ENCODE measurements at places on chromosomes 12 and 14.

DNA sequence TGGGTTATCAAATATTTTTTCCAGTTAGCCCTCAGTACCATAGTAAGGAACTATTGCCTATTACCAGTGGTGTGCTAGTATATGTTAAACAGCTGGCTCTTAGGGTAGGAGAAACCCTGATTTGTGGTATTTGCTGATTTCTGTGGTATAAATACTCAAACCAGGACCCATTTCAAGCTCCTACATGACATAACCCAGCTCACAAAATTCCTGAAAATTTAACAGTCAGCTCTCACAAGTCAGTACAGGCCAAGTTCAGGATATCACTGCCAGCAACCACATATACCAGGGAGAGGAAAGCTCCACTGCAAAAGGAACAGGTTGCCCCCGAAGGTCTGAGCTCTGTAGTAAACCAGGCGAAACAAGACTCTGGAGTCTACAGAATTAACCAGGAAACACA, 315.3 kb downstream of the NOVA1 start:
- no peak for DNase-seq

- no peak for DNase-seq
Measured at GRCh38 chr14:56858422-56858821, 48.1 kb upstream of the OTX2 start.

DNA sequence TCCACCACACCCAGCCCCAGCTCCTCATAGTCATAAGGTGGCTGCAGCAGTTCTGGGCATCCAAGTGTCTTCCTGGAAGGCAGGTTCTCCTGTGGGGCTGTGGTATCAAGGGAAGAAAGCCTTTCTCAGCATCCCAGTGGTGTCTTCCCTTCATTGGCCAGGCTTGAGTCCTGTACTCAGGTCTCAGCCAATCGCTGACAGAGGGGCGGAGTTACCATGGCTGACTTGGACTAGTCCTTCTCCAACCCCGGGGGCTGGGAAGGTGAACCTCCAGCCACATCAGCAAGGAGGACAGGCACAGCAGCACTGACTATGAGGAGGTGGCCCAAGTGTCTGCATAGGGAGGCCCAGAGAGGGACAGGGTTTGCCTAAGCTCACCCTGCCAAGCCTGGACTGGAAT, 64.0 kb upstream of the SLC24A4 start:
- DNase-seq: no peak

DNA sequence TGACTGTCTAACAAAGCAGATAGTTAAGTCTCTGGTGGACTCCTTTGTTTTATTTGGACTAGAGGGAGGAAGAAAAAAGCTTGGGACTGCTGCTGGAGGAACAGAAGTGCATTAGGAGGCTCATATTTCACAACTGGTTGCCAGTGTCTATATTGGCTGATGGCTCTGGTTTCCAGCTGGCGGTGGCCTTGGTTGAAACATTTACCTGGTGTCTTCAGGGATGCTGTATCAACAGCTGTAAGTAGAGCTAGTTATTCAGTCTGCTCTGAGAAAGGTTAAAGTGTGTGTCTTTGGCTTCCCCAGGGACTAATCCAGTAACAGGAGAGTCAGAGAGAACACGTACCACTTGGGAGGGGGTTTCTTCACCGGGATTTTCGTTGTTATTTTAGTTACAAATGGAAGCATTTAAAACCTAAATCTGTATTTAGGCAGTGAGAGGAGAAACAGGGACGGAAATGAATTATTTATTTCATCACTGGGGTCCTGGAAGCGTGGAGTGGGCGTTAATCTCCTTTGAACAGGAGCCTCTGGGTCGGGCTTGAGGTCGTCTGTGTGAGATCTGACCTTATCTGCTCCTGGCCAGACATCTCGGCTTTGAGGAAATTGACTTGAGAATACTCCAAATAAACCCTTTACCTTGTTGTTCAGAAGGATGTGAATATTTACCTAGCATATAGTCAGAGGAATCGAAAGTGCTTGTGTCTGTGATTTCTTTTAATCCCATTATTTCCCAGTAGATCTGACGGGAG, 149.9 kb downstream of the NRXN3 start:
- DNase-seq: no peak

DNA sequence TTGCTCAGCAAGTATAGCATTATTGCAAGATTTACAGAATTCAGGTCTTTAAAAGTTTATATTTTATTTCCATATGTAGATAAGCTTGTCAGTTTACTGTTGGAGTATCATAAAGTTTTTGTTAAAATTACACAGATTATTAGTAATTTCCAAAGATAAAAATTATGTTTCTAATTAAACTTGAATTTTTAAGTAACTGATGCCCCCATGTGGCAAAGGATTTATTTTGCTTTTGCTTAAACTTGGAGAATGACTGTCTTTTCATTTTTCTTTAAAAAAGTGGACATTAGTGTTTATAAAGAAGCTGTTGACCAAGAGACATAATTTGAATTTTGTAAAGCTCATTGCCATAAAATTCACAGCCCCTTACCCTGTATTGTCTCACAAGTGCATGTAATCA, 45.8 kb downstream of the ETNK1 start:
- DNase-seq: no peak

GRCh38 chr14:73924337-73924736, 25.6 kb downstream of the FAM161B start:
- no peak for DNase-seq

- DNase-seq: no peak
Measured at GRCh38 chr14:21047378-21047781, 5.2 kb downstream of the RNASE7 start.

GRCh38 chr14:36989806-36990205, 182.6 kb downstream of the SLC25A21 start:
- DNase-seq: no peak

DNA sequence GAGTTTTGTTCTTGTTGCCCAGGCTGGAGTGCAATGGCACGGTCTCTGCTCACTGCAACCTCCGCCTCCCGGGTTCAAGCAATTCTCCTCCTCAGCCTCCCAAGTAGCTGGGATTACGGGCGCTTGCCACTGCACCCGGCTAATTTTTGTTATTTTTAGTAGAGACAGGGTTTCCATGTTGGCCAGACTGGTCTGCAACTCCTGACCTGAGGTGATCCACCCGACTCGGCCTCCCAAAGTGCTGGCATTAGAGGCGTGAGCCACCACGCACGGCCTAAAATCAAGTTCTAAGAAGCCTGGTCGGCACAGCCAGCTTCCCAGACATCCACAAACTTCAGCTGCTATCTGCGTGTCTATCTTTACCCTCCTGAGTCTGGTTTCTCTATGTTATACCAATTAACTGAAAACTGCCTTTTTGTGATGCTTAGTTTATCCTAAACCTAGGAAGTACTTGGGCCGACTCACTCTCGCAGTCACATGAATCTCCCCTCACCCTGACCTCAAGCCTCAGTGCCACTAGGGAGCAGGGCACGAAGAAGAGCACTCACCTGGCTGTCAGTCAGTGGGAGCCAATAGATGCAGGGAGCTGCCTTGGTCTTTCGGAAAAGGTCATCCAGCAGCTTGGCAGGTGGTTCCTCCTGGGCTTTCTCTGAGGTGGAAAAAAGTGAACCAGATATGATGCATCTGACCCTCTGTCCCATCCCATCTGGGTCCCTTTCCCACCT, 3.4 kb upstream of the CDH24 start:
- no peak for DNase-seq

- DNase-seq: no peak
Measured at GRCh38 chr14:70988452-70988851, 81.2 kb downstream of the PCNX1 start.

GRCh38 chr14:92549105-92549858, 35.7 kb downstream of the RIN3 start:
- DNase-seq: no peak

DNA sequence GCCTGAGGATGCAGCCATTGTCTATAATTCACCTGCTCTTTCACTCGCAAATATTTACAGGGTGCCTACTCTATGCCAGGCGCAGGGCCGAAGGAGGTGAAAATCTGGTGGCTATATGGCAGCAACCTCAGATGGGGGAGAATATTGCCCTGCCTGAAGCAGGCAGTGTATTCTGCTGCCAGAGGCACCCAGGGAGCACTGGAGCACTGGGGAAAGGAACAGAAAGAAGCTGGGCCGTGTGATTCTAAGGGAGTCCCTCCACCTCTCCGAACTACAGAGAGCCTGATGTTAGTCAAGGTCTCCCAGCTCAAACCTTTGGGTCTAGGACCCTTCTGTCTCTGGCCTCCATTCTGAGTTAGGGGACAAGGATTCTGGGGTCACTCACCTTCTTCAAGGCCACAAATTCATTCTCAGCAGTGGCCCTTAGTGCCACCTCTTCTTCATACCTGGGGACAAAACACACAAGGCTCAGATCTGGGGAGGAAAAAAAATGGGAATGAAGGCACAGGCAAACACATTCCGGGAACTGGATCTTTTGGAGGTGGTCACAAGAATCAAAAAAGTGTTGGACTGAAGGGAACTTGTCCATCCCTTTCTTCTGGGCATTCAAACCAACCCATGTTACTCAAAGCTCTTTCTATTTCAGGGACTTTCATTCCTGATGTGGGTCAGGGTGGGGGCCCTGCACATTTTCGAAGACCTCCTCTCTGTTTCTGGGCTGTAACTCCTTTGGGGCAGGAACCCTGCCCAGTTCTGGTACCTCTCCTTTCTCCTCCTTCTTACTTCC, 19.3 kb upstream of the KRT86 start:
- no peak for DNase-seq

- DNase-seq: no peak
Measured at GRCh38 chr12:96044017-96044942, 8.9 kb upstream of the LTA4H start.

DNA sequence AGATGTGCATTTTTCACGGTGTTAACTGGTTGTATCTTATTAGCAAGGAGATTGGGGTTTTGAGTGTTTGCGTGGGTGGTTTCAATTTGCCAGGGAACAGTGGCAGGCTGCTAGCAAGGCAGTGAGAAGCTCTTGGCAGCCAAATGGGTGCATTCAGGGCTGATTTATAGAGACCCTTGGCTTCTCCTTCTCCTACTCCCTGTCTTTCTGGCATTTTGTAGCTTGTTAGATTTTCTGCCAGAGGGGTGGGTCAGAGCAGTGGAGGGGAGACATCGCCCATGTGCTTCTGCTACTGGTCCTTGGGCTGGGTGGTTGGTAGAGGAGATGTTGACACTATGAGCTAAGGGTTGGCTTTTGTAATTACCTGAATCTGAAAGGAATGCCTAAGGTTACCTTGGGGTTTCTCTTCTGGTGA, 9.6 kb downstream of the CALM1 start:
- DNase-seq: no peak

GRCh38 chr12:51533799-51534198, 57.2 kb upstream of the SCN8A start:
- no peak for DNase-seq

DNA sequence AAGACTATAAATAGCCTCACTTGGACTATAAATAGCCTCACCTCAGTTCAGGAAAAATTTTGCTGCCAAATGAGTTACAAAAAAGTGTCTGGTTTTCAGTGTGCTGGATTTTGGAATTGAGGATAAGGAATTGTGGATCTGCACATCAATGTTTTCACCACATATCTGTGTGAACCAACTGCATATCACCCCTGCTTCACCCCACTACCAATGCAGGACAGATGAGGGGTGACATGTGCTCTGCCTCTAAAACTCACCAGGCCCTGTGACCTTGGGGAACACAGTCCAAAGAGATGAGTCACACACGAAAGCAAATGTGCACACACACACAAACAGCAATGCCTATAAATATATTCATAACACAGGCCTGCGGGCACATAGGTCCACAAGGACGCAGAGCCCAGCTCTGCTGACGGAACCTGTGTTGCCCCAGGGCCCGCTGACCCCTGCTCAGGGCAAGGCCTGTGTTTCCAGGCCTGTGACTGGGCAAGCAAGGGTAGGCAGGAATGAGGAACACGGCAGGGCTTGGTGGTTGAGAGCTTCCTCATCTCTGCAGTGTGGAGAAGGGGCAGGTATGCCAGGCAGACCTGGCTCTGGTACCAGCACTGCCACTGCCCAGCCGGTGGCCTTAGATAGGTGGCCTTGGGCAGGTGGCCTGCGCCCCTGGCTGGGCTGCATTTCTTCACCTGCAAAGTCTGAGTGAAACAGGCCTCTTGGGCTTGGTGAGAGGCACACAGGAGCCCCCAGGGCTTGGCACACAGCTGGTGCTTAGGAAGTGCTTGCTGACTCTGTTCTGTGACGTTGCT, 82.4 kb downstream of the ARL6IP4 start:
- DNase-seq: no peak

GRCh38 chr12:95227818-95228356, 10.3 kb downstream of the VEZT start:
- no peak for DNase-seq

GRCh38 chr12:96522690-96523089, 33.3 kb downstream of the CFAP54 start:
- no peak for DNase-seq

DNA sequence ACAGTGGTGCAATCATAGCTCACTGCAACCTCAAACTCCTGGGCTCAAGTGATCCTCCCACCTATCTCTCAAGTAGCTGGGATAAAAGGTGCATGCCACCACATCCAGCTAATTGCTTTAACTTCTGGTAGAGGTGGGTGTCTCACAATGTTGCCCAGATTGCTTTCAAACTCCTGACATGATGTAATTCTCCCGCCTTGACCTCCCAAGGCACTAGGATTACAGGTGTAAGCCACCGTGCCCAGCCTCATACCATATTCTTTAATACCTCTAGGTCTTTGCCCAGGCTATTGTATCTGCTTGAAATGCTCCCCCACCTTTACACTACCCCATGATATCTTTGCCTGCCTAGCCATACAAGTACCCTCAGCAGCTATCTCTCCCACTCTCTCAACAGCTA, 11.3 kb downstream of the R3HDM2 start:
- DNase-seq: no peak

DNA sequence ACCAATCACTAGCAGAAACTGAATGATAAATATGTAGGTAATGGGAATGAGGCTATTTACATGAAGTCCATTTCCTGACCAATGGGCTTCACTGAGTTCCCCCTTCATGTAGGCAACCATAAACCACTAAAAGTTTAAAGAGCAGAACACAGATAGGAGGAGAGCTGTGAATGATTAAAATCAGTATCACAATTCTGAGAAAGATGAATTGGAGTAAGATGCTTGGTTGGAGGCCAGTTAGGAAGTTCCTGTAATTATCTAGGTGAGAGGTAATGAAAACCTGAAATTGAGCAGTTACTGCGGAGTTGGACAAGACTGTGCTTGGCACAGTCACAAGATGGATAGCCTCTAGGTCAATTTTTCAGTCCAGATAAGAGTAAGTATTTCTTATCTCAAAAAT, 56.6 kb downstream of the GALNT4 start:
- DNase-seq: no peak

DNA sequence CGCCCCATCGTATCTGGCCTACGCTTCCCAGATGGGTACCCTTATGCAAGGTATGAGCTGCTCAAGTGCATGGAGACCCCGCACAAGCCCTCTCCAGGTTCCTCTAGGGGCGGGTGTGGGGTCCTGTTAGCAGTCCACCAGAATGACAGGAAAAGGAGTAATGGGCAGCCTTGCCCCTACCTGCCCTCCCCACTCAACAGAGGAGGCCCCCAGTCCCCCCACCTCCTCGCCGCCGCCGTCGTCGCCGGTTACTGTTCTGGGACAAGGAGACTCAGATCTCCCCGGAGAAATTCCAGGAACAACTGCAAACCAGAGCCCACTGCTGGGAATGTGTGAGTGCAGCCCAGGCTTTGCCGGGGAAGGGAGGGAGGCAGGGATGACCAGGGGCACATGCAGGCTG, 6.0 kb downstream of the REC8 start:
- DNase-seq: no peak
